ENCODE measurements at places on chromosomes 12 and 14.

GRCh38 chr12:88433997-88434703, 146.1 kb downstream of the KITLG start:
- no peak for DNase-seq

GRCh38 chr12:18824287-18824686, 86.4 kb downstream of the CAPZA3 start:
- DNase-seq, result no peak

DNA sequence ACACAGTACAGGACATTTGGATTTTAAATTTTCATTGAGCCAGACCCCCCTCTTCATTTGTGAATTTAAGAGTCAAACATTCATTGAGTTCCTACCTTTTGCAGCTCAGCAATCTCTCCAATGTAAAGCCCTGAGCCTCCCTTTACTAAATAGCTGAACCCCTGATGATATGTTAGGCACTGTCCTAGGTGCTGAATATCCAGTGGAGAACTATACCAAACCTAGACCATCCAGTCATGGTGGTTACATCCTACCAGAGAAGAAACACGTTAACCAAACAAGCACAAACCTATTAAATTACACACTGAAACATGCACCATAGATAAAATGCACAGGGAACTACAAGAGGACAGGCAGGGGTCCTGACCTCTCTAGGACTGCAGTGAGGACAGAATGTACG, 1585.3 kb upstream of the TMEM132C start:
- DNase-seq, result no peak

DNA sequence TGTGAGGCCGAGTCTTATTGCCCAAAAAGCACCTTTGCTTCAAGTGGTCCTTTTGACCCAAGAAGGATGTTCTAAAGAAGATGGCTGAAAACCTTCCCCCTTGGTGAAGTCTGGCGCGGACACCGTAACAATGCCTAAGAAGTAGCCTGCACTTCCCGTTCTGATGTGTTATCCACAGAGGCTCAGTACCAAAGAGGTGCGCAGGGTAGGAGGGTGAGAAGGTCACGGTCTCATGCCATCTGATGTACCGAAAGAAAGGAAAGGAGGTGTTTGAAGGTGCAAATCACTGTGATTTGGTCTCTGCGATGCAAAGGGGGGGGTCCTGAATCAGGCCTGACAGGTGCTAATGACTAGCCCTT, 9.9 kb downstream of the PEBP1 start:
- DNase-seq, result no peak

GRCh38 chr12:107510211-107510610, 175.4 kb upstream of the PWP1 start:
- no peak for DNase-seq

- DNase-seq, result no peak
Measured at GRCh38 chr12:26247873-26248272, 52.5 kb downstream of the SSPN start.

DNA sequence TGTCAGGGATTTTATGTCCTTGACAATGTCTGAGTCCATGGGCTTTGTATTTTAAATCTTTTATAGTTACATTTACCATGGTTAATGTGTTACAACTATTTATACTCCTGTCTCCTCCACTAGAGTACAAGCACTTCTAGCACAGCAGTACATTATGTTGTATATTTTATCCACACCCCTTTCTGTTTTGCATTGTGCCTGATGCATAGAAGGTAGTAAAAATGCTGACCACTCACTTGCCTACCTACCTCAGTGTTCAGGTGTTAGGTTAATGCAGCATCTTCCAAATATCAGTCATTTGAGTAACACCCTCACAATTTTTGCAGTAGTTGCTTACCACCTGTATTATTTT, 31.1 kb upstream of the SLC38A2 start:
- DNase-seq, result no peak

- DNase-seq, result no peak
Measured at GRCh38 chr12:107704041-107704440, 18.4 kb downstream of the PWP1 start.

DNA sequence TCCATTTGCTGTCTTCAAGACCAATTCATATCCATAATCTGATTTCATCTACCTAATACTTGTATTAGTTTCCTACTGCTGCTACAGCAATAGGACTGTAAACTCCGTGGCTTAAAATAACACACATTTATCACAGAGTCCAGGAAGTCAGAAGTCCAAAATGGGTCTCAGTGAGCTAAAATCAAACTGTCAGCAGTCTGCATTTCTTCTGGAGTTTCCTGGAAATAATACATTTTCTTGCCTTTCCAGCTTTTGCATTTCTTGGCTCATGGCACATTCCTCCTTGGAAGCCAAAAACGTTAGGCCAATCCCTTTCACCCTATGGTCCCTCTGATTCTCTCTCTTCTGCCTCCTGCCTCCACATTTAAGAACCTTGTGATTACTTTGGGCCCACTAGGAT, 239.8 kb downstream of the PRKD1 start:
- no peak for DNase-seq
